ENCODE measurements at places on chromosomes 11 and 22. TPM values are rescaled to one million over a fixed set of nuclear protein-coding genes. Genes with fewer than 3 reads are reported as not detected.
A peak's percentile ranks its signal among the peaks of the same experiment; 100 is the strongest.

- peak; percentile 69 for DNase-seq
Observed at GRCh38 chr11:44893846-44894617, 56.7 kb downstream of the TP53I11 start.

DNA sequence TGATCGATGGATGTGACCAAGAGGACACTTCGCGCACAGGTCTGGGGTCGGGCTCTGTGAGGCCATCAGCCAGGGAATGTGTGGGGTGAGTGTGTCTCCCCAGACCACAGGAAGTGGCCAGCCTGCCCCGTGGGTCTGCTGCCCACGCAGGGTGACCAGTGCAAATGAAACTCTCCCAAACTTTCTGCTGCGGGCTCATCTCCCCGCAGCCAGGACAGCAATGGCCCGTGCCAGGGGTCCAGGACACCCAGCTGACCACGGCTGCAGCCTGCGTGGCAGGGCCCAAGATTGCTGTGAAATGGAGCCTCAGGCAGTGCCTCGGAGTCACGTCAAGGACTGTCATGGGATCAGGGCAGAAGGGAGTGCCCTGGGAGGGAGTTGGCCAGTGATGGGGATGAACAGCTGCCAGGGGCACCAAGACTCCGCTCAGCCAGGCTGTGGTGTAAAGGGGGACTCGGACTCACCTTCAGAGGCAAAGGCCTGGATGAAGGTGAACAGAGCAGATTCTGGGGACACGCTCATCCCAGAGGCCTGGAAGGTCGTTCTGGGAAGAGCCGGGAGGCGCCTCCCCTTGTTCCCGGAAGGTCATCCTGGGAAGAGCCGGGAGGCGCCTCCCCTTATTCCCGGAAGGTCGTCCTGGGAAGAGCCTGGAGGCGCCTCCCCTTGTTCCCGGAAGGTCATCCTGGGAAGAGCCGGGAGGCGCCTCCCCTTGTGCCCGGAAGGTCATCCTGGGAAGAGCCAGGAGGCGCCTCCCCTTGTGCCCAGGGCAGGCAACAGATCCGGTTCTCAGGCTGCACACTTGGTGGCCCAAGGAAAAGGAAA lies 252.6 kb downstream of the BRD1 start:
- DNase-seq, result no peak

- no peak for DNase-seq
Observed at GRCh38 chr11:34787895-34788294, 128.3 kb downstream of the APIP start.

GRCh38 chr11:11486423-11486822 lies 133.4 kb upstream of the CSNK2A3 start:
- DNase-seq, result no peak

SCO2 gene
- polyA plus RNA-seq, result 2.0 TPM

DNA sequence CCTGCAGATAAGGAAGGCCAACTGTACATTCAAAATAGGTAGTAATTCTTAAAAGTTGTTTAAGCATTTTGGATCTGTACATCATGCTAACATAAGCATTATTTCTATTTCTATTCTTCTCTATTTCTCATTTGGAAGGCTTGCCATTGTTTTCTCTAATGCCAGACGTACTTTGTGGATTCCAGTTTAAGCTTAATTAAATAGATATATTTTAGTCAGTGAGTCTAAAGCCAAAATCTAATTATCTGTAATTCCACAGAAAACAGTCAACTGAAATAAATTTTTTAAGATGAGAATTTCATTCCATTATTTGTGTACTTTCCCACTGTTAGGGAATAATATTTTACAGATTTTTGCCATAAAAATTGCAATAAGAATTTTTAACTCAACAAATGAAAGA lies 123.0 kb downstream of the LUZP2 start:
- no peak for DNase-seq

TPBGL gene
- 0.07 TPM for polyA plus RNA-seq

DNA sequence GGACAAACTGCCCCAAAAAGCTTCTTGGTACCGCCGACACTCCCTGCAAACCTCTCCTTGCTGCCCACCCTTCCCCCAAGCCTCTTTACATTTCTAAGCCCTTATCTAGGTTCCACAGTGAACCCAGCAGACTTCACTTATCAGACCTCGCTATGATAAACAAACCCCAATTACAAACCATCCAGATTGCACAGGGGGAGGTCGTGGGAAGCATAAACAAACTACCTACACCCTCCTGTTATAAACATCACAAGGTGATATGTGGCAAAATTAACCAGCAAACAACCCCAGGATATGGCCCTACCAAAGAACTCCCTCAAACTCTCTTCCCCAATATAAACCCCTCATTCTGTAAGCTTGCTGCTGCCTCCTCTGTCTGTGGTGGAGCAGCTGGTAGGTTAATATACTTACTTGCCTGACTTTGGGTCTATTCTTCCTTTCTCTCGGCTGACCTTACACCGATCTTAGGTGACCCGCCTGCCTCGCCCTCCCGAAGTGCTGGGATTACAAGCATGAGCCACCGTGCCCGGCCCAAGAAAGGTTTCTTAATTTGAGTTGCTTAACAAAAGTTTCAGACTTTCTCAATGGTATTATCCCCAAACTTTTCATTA lies 66.0 kb upstream of the TENM4 start:
- DNase-seq, result no peak

Data from heart left ventricle (tissue), 16 donors.